ENCODE measurements at places on chromosomes 7 and 10. TPM values are rescaled to one million over a fixed set of nuclear protein-coding genes. Genes with fewer than 3 reads are reported as not detected.

Gene CDC14C
- not detected for total RNA-seq

Gene COPS6
- 75.2 TPM for total RNA-seq

Gene HOXA1
- 5.6 TPM for total RNA-seq

Gene PTPN20
- 5.6 TPM for total RNA-seq

Gene GRB10
- 91.2 TPM for total RNA-seq

Gene CH25H
- total RNA-seq: not detected

Gene TMEM213
- total RNA-seq: not detected

Gene TLX1
- not detected for total RNA-seq

Data from SK-MEL-5 (cell line).